Stimulated activated CD4-positive, alpha-beta T cell treated with anti-CD3 and anti-CD28 coated beads, Interleukin-1b, Interleukin-23, amount 100 ng/mL, for 1 hour (primary cell): ENCODE measurements at places on chromosomes 4 and X.

DNA sequence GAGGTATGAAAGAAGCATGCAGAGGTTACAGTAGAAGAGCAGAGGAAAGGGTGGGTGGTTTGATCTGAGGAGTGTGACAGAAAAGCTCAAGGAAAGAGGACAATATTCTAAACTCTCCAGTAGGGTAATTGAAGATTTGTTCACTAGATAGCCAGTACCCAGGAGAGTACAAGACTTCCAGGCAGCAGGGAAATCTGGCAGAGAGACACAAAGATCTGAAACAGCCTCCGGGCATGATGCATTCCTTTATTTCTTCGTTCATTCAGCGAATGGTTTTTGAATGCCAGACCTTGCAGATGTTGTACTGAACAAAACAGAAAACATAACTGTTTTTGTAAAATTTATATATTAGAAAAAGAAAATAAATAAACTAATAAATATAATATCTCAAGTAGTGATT, 766.6 kb downstream of the FAT4 start:
- DNase-seq: no peak

DNA sequence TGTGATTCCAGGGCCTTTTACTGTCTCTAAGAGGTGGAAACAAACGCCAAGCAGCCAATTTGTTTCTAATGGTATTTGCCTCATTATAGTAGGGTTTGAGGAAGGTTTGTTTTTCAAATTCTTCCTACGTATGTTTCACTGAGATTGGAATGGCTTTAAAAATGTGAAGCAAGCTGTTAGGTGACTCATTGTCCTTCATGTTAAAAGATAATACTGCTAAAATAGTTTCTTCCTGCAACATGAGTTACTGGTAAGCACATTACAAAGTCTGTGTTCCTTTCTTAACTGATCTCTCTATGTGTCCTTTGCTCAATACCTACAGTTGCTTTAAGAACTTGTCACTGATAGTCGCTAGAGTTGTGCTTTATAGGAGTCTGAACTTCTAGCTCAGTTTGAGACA, 1183.9 kb downstream of the RPA4 start:
- DNase-seq: no peak

GRCh38 chrX:129523079-129523911, at the start of gene SMARCA1:
SMARCA1 (minus strand) TSS chrX:129523490; CDS start chrX:129523370, 120 bp downstream.
- DNase-seq: no peak

- DNase-seq: no peak
Observed at GRCh38 chr4:71130827-71131603, 137.6 kb downstream of the DCK start.

DNA sequence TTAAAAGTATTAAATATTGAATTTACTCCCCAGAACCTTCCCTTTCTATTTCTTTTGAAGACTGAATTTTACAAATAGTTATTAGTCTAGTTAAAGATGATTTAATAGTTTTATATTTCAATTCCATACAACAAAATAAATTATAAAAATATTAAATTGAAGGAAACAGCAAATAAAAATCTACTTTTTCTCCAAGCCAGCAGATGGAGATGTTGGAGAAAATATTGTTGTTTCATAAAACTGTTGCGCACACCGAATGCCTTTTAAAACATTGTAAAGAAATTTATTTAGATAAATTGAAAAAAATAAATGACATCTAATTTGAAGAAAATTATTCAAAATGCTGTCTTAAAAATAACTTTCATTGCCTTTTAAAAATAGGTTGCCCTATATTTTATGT, 5.5 kb downstream of the GRIA2 start:
- DNase-seq: no peak
